ENCODE measurements at places on chromosomes 7 and 10.

GRCh38 chr10:4596951-4597350 lies 229.1 kb upstream of the AKR1E2 start:
- no peak for DNase-seq

DNA sequence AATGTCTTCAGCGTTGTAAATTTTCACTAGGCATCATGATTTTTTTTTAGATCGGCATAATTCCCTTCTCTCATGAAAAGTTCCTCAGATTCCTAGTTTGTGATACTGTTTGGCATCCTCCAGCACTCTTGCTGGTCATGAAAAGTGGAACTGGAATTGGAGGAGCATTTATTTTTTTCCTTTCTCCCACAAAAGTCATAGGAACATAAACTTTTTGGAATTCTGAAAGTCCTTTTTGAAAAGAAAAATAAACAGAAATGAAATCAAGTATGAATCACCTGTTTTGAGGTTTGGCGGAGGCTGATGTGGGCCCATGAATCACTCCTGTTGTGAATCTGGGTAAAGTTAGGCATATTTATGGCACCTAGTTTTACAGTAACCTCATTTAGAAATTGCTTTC lies 17.7 kb downstream of the CACNB2 start:
- peak; percentile 83 for DNase-seq

- DNase-seq: no peak
These were observed 47.7 kb downstream of the CDK6 start for GRCh38 chr7:92788559-92789183.

GRCh38 chr7:23898619-23899018 lies 188.6 kb downstream of the STK31 start:
- DNase-seq: no peak

GRCh38 chr7:12269100-12269895 lies 58.2 kb downstream of the TMEM106B start:
- DNase-seq: no peak

Measured in astrocyte of the cerebellum (primary cell).